ENCODE measurements at places on chromosomes 12 and 14.

DNA sequence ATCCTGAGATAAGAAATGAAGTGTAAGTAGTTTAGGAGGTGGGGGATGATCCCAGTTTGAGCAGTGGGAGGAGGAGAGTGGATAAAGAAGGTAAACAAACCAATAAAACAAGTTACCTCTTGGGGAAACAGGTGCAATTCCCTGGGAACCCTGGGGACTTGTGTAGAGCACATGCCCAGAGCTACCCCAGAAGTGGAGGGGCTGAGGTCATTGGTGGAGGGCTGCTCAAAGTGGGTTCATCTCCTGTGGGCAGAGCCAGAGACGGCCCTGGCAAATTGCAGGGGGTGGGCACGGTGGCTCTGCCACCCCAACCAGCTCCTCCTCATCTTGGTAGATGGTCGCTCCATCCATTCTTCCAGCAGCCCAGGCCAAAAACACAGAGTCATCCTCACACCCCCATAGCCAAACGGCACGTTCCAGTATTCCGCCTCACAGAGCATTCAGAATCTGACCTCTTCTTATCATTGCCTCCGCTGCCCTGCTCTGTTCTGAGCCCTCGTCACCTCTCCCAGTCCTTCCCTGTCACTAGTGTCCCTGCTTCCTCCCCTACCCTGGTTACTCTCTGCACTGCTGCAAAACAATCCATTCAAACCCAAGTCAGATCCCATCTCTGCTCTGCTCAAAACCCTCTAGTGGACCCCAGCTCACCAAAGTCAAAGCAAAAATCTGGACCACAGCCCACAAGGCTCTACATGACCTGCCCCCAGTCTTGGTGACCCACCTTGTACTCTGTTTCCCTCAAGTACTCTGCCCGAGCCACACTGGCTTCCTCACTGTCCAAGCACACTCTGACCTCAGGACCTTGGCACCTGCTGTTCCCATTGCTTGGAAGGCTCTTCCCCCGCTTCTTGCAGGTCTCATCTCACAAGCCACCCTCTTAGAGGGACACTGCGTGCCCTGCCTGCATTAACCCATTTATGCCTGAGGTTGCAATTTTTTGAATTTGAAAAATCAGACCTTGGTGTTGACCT, 5.5 kb downstream of the CYP46A1 start:
- DNase-seq, result peak; percentile 13
- H3K4me1 ChIP-seq, result peaks cover 18% of the 10 kb centered on the region
- H3K36me3 ChIP-seq, result no peaks in the 10 kb centered on the region
- H3K27ac ChIP-seq, result no peak overlapping the region
- H3K4me3 ChIP-seq, result no peak overlapping the region

DNA sequence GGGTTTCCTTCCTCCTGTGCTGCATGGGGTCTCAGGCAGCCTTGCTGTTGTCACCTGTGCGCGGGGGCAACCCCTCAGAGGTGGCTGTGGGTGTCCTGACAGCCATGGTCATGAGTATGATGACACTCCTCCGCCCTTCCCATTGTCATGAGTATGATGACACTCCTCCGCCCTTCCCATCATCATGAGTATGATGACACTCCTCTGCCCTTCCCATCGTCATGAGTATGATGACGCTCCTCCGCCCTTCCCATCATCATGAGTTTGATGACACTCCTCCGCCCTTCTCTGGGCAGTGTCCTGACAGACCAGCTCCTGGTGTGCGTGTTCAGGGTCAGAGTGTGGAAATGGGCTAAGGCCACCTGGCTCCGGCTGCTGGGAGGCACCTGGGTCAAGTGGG, 40.0 kb downstream of the FBRSL1 start:
- H3K4me1 ChIP-seq, result peaks cover 3% of the 10 kb centered on the region
- H3K4me3 ChIP-seq, result no peak overlapping the region
- H3K27me3 ChIP-seq, result no peaks in the 10 kb centered on the region
- DNase-seq, result no peak
- no peaks in the 10 kb centered on the region for H3K36me3 ChIP-seq

DNA sequence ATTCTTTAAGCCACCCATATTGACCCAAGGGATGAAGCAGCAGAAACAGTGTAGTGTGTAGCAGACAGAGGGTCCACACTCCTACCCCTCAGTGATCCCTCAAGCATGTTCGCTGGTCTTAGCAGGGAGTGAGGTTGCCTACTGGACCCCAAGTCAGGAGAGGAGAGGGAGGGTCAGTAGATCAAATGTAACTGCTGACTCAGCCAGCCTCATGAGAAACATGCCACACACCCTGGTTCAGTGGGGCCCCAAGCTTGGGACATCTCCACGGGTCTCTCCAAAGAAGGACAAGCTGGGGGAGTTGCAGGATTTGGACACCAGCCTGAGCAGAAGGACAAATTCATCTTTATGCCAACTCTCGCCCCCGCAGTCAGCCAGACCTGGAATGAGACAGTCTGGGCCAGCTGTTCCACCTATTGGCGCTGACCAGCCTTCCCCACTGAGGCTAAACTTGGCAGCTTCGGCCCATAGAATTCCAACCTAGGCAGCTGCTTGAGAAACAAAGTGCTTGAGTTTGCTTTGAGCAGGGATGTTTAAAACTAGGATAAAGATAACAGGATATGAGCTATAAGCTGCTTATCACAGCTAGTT, 66.0 kb upstream of the ACTN1 start:
- DNase-seq, result no peak
- H3K4me3 ChIP-seq, result no peak overlapping the region
- no peak overlapping the region for H3K27ac ChIP-seq
- H3K27me3 ChIP-seq, result peaks cover 32% of the 10 kb centered on the region
- H3K36me3 ChIP-seq, result no peaks in the 10 kb centered on the region
- H3K4me1 ChIP-seq, result peaks cover 2% of the 10 kb centered on the region

DNA sequence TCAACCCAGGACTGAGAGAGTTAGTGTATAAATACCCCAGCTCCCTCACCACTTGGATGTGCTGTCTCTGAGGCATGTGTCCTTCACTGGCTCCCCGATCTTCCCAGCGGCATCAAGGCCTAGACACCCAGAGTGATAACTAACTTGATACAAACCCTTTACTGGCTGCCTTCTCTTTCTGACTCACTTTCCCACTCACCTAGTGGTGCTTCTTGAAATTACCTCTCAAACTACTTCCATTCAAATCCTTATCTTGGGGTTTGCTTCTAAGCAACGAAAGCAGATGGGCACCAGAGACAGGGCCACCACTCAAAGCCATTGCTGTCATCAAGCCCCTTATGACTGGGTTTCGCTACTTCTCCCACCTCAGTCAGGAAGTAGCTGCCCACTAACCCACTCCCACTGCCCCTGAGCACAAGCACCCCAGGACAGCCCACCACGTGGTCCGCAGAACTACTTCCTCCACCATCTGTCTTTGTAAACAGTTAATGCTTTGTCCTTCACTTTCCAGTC, 17.2 kb downstream of the ZFP36L1 start:
- H3K4me3 ChIP-seq, result no peak overlapping the region
- DNase-seq, result no peak
- H3K36me3 ChIP-seq, result peaks cover 6% of the 10 kb centered on the region
- peaks cover 62% of the 10 kb centered on the region for H3K4me1 ChIP-seq
- H3K27me3 ChIP-seq, result no peaks in the 10 kb centered on the region
- H3K27ac ChIP-seq, result no peak overlapping the region

DNA sequence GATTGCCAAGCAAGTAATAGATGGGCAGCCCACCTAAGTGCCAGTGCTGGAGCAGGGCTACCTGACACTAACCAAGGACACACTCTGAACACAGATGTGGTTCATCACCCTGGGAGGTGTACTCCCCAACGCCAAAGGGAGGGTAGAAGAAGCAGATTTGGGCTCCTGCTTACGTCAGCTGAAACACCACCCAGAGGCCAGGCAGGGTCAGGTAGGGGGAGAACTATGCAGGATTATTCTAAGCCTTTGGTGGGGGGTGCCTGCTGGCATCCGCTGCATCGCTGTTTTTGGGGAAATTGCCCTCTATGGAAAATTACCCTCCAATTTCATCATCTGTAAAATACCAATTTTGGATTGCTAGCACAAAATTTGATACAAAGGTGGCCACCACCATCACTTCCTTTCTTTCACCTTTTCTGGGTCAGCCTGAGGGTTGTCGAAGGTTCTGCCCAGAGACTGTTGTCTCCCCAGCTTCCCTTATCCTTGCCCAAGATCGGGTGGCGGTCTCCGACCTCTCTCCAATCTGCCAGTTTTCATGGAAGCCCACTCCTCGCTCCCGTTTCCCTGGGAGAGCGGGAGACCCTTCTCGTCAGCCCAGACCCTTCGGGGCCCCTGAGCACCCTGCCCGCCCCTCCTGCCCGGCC, 535 bp downstream of the BIN2 start:
- peak overlapping the region; percentile 100 for H3K27ac ChIP-seq
- H3K4me1 ChIP-seq, result peaks cover 84% of the 10 kb centered on the region
- H3K36me3 ChIP-seq, result peaks cover 44% of the 10 kb centered on the region
- DNase-seq, result peak; percentile 78

- no peak overlapping the region for H3K27ac ChIP-seq
- no peak for DNase-seq
- no peaks in the 10 kb centered on the region for H3K27me3 ChIP-seq
- no peaks in the 10 kb centered on the region for H3K36me3 ChIP-seq
- H3K4me1 ChIP-seq, result no peaks in the 10 kb centered on the region
Measured at GRCh38 chr14:37816135-37816534, 220.7 kb downstream of the TTC6 start.

GRCh38 chr12:130423136-130423535, 85.4 kb downstream of the PIWIL1 start:
- H3K27me3 ChIP-seq, result no peaks in the 10 kb centered on the region
- H3K4me1 ChIP-seq, result no peaks in the 10 kb centered on the region
- no peak for DNase-seq
- H3K27ac ChIP-seq, result no peak overlapping the region
- H3K4me3 ChIP-seq, result no peak overlapping the region
- H3K36me3 ChIP-seq, result no peaks in the 10 kb centered on the region

DNA sequence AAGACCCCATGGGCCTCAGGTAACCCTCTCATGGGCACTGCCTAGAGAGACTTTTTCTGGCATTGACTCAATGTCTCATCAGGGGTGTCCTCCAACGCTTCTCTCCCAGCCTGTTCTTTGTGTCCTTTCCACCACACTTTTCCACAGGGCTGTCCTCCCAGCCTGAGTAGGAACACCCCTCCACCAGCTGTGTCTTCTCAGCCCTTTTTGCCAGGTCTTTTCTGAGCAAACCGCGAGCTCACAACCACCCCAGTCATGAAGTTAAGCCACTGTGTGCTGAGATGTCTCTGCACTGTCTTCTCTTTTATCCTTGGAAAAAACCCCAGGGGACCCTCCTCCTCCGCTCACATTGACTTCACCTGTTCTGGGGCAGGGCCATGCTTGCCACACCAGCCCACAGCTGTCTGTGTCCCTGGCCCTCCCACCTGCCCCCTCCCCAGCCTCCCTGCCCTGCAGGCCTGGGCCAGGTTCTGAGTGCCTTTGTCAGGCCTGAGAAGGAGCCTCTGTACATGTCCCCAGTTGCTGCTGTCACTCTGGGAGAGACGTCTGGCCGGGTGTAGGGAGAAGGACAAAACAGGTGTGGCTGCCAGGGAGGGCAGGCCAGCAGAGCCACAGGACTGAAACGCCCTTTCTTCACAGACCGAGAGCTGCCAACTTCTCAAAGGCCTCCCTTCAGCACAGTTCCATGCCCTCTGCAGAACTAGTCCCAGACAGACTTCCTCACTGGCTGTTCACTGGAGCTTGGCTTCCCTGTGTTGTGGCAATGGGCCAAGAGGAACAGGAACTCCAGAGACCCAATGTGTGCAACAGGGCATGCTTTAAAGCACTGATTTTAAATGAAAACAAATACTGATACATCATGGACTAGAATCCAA, 50.5 kb upstream of the PNMA1 start:
- H3K4me1 ChIP-seq, result peaks cover 63% of the 10 kb centered on the region
- H3K27ac ChIP-seq, result peak overlapping the region; percentile 47
- H3K27me3 ChIP-seq, result no peaks in the 10 kb centered on the region
- H3K36me3 ChIP-seq, result peaks cover 13% of the 10 kb centered on the region
- no peak for DNase-seq
- H3K4me3 ChIP-seq, result no peak overlapping the region
